ENCODE measurements at places on chromosomes 3 and 15. TPM values are rescaled to one million over a fixed set of nuclear protein-coding genes. Genes with fewer than 3 reads are reported as not detected.

Gene RPL35A
- total RNA-seq = 563 TPM

Gene PYGO1
- total RNA-seq = 3.1 TPM

Gene TGM4
- total RNA-seq = not detected

Gene PLA2G4E
- 0.08 TPM for total RNA-seq

Gene SCN5A
- 166 TPM for total RNA-seq

Gene PRICKLE2
- total RNA-seq = 12.4 TPM

Gene NUSAP1
- 1.1 TPM for total RNA-seq

Gene BNC1
- 0.11 TPM for total RNA-seq

Gene SERPINI2
- total RNA-seq = 0.46 TPM

Gene TMEM43
- 62.0 TPM for total RNA-seq

Gene PLAAT1
- total RNA-seq = 9.2 TPM

Gene EXD1
- not detected for total RNA-seq

GRCh38 chr3:127800508-127800907, 21.8 kb downstream of the MGLL start:
- no peak for DNase-seq

DNA sequence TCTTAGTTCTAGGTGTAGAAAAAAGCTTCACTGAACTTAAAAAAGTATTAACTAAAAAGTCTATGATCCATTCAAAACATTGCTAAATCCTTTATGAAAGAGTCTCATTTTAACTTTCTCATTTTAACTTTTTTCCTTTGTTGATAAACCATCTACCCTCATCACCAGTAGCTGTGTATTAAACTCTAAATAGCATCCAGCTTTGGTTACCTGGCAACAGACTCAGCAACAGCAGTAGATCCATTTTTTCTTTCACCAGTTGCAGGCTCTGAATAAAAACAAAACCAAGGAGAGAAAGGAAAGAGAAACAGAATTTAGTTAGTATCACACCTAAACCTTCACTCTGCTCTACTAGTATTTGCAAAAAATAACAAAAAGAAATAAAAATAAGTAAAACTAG, 51.6 kb downstream of the TP53BP1 start:
- no peak for DNase-seq

GRCh38 chr3:136353461-136353860, 103.3 kb downstream of the PCCB start:
- no peak for DNase-seq

DNA sequence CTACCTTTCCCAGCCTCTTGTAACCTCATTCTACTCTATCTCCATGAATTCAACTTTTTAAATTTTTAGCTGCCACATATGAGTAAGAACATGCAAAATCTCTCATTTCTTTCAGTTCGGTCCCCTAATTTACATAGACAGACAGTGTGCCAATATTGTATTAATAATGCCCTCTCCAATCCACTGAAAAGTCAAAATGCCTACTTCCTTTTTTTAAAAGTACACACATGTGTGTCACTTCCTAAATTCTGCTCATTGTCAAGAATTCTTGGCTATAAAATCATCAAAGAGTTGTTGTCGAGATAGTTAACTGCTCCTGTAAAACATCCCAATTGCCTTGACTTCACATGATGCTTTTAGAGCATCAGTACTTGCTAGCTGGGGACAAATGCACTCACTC, 84.2 kb upstream of the IL12A start:
- no peak for DNase-seq

DNA sequence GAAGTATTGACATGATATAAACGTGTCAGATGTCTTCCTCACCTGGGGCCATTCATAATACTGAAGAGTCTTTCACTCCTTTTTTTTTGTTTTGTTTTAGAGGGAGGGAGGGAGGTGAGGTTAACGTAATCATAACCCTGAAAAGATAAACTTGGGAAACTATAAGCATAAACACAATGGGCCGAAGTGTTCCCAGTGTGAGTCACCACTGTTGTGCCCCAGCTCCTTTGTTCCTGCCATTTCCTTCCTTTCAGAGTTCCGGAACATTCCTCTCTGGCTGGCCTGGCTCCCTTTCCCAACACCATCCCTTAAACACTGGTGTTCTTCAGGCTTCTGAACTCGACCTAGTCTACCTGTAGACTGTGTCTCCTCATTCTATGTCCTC, 18.6 kb downstream of the PLD1 start:
- DNase-seq = no peak

- DNase-seq = no peak
Measured at GRCh38 chr3:132159145-132159544, 124.3 kb upstream of the CPNE4 start.

DNA sequence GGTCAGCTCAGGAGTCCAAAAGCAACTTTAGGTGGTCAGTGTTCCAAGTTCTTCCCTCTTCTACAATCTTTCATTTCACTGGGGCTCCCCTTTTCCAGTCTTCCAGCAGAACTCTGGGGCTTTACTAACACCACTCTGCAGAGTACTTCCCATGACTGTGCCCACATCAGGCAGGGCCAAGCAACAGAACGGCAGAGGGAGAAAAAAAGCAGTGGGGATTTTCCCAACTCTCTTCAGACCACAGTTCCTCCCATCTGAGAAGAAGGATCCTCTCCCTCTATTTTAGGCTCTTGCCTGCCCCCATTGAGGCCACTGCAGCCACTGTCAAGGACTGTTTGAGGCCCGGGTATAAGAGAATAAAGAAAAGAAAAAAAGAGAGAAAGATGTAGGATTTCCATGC, 70.7 kb downstream of the TTBK2 start:
- DNase-seq = no peak

DNA sequence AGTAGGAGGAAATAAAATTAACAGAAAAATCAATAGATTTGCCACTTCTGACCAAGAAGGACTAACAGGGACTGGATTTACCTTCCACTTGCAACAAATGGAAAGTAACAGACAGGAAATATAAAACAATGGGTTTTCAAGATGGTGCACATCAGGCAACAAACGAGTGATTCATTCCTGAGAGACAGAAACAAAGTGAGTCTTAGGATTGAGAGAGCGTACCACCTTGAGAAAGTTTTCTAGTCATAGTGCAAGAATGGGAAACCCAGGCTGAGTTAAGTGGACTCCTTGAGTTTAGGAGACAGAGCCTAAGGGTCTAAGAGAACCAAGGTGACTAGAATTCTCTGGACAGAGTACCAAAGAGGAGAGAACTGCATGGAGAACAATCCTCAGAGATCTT, 101.7 kb downstream of the PPP2R3A start:
- DNase-seq = no peak

- no peak for DNase-seq
Measured at GRCh38 chr15:26772154-26773066, at the start of gene GABRB3. GABRB3 (minus strand) TSS chr15:26773066.

DNA sequence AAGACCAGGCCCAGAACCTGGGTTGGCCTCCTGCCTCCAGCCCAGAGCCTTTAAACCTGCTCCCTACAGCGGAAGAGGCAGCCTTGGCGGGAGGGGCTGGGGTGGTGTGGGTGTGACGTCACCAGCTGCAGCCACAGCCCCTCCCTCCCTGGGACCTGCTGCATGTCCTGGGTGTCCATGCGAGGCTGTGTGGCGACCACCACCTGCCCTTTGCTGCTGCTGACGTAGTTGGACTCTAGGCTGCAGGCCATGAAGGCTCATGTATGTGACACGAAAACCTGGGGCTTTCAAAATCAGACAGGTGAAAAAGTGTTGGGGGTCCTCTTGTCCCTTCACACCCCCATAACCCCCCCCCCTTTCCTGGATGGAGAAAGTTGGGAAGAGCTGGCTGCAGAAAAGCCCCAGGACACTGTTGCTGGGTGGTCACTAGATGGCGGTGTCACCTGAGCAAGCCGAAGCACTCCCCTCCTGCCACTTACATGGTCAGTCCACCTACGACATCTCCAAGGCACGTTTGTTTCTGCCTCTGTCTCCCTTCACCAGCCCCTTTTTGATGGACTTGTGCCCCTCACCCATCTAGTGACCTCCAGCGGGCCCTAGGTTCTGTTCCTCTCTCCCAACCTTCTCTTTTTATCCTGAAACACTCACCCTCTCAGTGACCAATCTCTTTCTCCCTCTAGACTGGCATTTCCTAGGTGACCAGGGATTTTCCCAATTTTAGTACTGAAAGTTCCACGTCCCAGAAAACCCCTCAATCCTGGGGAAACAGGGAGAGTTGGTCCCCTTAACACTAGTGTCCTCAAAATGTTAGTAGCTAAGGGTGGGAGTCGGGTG, 35.2 kb downstream of the SLC6A20 start:
- no peak for DNase-seq

GRCh38 chr3:72659596-72659995, 188.6 kb downstream of the SHQ1 start:
- no peak for DNase-seq

DNA sequence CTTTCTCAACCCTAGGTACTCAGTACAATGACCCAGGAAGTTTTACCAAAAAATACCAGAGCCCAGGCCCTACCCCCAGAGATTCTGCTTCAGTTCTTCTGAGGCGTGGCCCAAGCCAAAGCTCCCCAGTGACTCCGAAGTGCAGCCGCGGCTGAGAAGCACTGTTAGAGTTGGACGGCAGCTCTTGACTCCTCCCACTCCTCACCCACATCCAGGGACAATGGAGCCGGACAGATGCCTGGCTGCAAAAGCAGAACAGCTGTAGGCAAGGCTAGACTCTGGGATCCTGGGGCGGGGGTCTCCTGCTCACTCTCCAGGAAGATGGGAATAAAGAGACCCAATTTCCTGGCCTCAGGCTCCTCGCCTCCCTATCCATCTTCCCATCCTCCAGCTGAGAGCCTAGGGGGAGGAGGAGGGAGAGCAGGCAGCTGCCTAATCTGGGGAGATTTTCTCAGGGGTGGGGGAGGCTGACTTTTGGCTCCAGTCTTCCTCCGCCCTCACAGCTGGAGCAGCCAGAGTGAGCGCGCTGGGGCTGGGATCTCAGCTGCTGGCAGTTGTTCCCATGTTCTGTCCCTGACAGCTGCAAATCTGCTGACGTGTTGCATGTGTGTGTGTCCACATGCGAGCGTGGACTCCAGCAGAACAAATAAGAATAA, 223.8 kb downstream of the OPA1 start:
- DNase-seq = peak; percentile 79

GRCh38 chr3:129233538-129233937, 15.9 kb upstream of the COPG1 start:
- peak; percentile 91 for DNase-seq

DNA sequence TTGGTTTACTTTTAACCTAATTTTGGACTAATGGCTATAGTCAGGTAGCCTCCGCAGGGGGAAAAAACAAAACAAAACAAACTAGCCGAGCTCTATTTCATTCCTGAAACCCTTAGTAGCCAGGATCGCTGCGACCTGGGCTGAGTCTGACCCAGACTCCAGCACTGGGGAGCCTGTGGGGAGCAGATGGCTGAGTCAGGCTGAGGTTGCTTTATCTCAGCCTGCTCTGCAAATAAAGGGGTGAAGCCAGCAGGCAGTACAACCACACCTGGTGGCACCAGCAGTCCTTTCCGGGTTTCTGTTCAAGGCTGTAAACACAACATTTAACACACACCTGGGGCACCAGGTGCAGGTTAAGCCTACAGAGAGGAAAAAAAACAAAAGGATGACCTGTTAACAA, 27.3 kb downstream of the ABHD2 start:
- DNase-seq = no peak

DNA sequence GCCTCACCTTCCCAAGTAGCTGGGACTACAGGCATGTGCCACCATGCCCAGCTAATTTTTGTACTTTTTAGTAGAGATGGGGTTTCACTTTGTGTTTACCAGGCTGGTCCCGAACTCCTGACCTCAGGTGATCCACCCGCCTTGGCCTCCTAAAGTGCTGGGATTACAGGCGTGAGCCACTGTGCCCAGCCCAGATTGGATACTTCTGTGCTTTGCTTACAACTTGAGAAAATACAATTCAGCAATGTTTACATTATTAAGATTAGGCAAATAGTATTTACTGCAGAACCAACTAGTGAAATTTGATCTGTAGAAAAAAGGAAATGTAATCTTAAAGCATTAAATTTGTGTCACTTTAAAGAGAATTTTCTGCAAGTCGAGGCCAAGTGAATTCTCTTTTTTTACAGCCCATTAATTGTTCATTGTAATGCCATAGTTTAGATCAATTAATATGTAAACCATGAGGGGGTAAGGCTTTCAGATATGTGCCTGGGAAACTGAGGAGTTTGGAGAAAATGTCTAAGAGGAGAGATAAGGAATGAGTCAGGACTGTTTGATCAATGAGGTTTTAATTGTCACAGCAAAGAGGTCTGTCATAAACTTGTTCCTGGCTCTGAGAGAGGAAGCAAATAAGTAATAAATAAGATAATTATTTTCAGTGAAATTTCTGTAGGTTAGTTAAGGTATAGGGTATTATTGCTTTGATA, 15.3 kb downstream of the PYDC2 start:
- no peak for DNase-seq

DNA sequence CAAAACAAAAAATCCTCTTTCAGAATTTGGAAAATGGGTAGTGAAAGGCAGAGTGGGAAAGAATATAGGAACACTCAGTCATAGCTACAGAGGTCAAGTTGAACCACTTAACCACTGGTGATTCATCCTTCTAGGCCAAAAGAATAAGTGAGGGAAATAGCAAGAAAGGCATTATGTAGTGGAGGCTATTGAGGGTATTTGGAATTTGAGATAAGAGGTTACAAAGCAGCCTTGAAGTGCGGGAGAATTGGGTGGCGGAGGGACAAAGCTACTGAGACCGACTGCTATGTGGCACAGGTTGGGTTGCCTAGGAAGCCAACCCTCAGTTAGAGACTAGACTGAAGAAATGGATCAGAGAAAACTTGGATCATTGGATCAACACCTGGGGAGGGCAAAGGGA, 109.5 kb downstream of the SYNPR start:
- DNase-seq = no peak

DNA sequence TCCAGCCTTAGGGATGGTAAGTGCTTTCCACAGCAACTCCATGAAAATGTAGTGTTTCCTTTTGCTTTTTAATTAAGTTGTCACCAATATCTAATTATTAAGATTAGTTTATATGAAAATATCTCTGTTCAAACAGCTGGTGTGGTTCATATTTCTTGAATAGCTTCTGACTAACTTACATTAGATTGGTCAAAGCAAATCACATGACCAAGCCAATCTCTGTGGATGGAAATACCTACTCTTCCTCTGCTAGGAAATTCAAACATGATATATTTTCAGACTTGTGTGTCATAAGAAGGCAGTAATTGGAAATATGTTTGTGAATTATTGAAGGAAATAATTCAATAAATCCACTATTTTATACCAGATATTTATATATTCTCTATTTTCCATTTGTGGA, 54.6 kb upstream of the CADM2 start:
- no peak for DNase-seq

DNA sequence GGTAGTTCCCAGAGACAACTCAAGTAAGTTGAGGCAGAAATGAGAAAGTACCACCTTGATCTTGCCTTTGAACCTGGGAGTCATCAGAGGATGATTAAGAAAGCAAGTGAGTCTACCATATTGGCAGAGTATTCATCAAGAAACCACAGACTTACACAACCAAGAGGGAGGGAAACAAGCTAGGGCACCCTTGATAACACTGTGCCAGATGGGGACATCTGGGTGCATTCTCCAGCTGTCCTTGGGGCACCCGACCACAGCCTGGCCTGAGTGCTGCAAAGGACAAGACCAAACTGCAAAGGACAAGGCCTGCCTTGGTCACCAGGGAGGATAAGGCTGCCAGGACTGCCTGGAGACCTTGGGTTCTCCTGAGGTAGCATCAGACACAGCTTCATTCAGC, 553.6 kb downstream of the EPHB1 start:
- no peak for DNase-seq

- DNase-seq = no peak
Measured at GRCh38 chr3:160378331-160379109, 20.5 kb downstream of the IFT80 start.

All from cardiac septum (tissue), 1 donor.